Activated CD4-positive, alpha-beta T cell treated with anti-CD3 and anti-CD28 coated beads, Interleukin-2, amount 10 ng/mL, durations not matched to agents 7 days and 5 days (primary cell): ENCODE measurements at places on chromosomes 7 and 10. TPM values are rescaled to one million over a fixed set of nuclear protein-coding genes. Genes with fewer than 3 reads are reported as not detected.

- H3K36me3 ChIP-seq, result no peaks in the 10 kb centered on the region
- DNase-seq, result no peak
- peaks cover 6% of the 10 kb centered on the region for H3K4me1 ChIP-seq
- H3K27ac ChIP-seq, result no peak overlapping the region
- no peak overlapping the region for H3K4me3 ChIP-seq
- H3K27me3 ChIP-seq, result peaks cover 3% of the 10 kb centered on the region
Measured at GRCh38 chr7:73427902-73428787, 5.4 kb upstream of the FZD9 start.

DNA sequence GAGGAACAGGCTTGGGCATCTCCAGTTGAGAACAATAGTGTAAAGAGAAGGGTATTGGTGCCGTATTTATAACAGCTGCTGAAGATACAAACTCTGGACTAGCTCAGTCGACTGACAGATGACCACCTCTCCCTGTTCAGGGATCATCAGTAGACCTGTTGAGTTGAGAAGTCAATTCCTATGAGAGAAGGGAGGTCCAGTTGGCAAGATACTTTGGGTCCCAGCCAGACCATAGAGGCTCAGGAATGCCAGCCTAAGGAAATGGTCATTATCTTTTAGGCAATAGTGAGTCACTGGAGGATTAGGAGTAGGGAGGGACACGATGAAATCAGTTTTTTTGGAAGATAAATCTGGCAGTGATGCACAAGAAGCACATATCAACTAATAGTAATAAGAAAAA, 202.9 kb downstream of the TRIL start:
- DNase-seq, result no peak
- H3K4me1 ChIP-seq, result no peaks in the 10 kb centered on the region

DNA sequence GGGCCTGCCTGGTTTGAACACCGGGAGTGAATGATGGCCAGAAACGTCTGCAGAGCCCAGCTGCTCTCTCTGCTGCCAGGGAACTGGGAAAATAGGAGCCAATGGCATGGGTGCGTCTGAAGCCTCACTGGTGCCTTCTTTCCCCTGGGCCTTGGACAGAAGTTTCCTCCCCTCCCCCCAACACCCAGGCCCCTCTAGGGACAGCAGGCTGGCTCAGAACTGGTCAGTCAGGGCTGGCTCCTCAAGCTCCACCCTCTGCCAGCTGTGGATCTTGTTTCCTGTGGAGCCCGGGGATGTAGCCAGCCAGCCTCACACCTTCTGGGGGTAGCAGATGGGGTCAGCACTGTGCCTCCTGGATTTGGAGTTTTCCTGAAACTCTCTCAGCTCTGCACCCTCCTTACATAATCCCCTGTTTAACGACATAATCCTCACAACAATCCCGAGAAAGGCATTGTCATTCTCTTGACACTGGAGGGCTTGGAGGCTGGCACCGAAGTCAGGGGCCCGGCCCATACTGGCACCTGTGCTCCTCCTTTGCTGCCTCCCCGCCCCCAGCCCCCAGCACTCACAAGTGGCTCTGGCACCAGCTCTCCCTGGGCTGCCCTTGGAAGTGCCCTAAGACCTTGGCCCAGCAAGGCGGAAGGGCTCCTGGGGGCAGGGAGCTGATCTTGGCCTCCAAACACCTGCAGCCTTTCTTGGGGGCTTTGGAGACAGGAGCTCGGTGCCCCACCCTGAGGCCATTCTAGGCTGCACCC, 5.7 kb downstream of the LDB3 start:
- no peak for DNase-seq
- H3K36me3 ChIP-seq, result no peaks in the 10 kb centered on the region
- H3K4me1 ChIP-seq, result no peaks in the 10 kb centered on the region
- H3K4me3 ChIP-seq, result no peak overlapping the region

- no peak overlapping the region for H3K27ac ChIP-seq
- no peaks in the 10 kb centered on the region for H3K27me3 ChIP-seq
- H3K36me3 ChIP-seq, result no peaks in the 10 kb centered on the region
- DNase-seq, result no peak
- no peaks in the 10 kb centered on the region for H3K4me1 ChIP-seq
Measured at GRCh38 chr7:4018601-4019316, 663.3 kb upstream of the FOXK1 start.

DNA sequence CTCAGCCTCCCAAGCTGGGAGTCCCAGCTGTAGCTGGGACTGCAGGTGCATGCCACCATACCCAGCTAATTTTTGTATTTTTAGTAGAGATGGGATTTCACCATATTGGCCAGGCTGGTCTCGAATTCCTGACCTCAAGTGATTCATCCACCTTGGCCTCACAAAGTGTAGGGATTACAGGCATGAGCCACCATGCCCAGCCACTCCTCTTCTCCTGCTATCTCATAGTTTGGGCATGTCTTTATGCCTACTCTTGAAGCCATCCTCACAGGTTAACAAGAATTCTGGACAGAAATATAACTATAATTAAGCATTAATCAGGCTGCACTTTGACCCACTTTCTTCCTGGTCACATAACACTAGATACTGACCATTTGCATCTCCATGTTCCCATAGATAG, 28.6 kb upstream of the C10orf67 start:
- H3K4me3 ChIP-seq, result no peak overlapping the region
- H3K27ac ChIP-seq, result peak overlapping the region; percentile 66
- no peaks in the 10 kb centered on the region for H3K27me3 ChIP-seq

GRCh38 chr7:121919986-121920385, 47.0 kb downstream of the PTPRZ1 start:
- no peaks in the 10 kb centered on the region for H3K4me1 ChIP-seq
- no peaks in the 10 kb centered on the region for H3K27me3 ChIP-seq
- DNase-seq, result no peak
- no peak overlapping the region for H3K4me3 ChIP-seq
- no peak overlapping the region for H3K27ac ChIP-seq

- H3K27ac ChIP-seq, result no peak overlapping the region
- H3K4me1 ChIP-seq, result no peaks in the 10 kb centered on the region
- no peak overlapping the region for H3K4me3 ChIP-seq
- peaks cover 25% of the 10 kb centered on the region for H3K36me3 ChIP-seq
Measured at GRCh38 chr10:73054286-73054685, 42.4 kb downstream of the P4HA1 start.

GRCh38 chr7:22751341-22751740, 24.3 kb downstream of the IL6 start:
- peaks cover 20% of the 10 kb centered on the region for H3K27me3 ChIP-seq
- no peaks in the 10 kb centered on the region for H3K36me3 ChIP-seq
- no peaks in the 10 kb centered on the region for H3K4me1 ChIP-seq
- H3K27ac ChIP-seq, result no peak overlapping the region

- DNase-seq, result no peak
- H3K4me1 ChIP-seq, result no peaks in the 10 kb centered on the region
- H3K4me3 ChIP-seq, result no peak overlapping the region
Measured at GRCh38 chr7:50497968-50498367, 47.8 kb upstream of the FIGNL1 start.

GRCh38 chr7:99893280-99893679, 16.4 kb upstream of the OR2AE1 start:
- H3K27ac ChIP-seq, result no peak overlapping the region
- H3K4me3 ChIP-seq, result no peak overlapping the region
- H3K36me3 ChIP-seq, result peaks cover 48% of the 10 kb centered on the region

- no peaks in the 10 kb centered on the region for H3K27me3 ChIP-seq
- H3K4me3 ChIP-seq, result no peak overlapping the region
- H3K27ac ChIP-seq, result no peak overlapping the region
- H3K36me3 ChIP-seq, result no peaks in the 10 kb centered on the region
- DNase-seq, result no peak
- no peaks in the 10 kb centered on the region for H3K4me1 ChIP-seq
Measured at GRCh38 chr10:131437556-131438475, 126.3 kb upstream of the TCERG1L start.

- no peaks in the 10 kb centered on the region for H3K36me3 ChIP-seq
- no peak overlapping the region for H3K27ac ChIP-seq
- DNase-seq, result no peak
- H3K4me1 ChIP-seq, result no peaks in the 10 kb centered on the region
- no peaks in the 10 kb centered on the region for H3K27me3 ChIP-seq
Measured at GRCh38 chr10:129659508-129660268, 192.6 kb downstream of the MGMT start.

DNA sequence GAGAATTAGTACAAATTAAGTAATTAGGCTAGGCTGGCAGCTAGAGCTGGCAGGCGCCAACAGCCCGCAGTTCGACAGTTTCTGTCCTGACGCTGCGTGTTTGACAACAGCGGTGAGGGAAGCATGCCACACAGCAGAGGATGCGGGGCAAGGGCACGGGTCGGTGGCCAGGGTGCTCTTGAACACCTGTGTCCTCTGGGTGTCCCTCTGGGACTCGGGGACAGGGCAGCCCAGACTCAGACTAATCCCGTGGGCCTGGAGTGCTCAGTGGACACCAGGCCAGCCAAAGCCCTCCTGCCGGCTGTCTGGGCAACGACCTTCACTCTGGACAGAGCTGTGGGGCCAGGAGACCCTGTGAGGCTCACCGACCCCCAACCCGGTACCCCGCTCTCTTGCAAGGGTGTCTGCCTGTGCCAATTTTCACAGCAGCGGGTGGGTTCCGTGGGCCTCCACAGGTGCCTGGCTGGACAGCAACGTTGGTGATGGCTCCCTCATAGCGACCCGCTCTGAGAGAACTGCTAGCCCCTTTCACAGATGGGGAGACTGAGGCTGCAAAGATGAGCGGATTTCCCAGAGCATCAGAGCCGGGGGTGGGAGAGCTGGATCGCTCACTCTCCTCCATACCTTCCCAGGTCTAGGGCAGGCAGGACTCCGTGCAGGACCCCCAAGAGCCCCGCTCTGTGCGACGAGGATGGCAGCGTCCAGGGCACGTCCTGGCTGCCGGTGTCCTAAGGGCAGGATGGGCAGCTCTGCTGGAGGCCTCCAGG, 48.5 kb downstream of the FOXL3 start:
- no peak overlapping the region for H3K4me3 ChIP-seq
- no peak overlapping the region for H3K27ac ChIP-seq
- H3K27me3 ChIP-seq, result no peaks in the 10 kb centered on the region
- H3K36me3 ChIP-seq, result peaks cover 4% of the 10 kb centered on the region

DNA sequence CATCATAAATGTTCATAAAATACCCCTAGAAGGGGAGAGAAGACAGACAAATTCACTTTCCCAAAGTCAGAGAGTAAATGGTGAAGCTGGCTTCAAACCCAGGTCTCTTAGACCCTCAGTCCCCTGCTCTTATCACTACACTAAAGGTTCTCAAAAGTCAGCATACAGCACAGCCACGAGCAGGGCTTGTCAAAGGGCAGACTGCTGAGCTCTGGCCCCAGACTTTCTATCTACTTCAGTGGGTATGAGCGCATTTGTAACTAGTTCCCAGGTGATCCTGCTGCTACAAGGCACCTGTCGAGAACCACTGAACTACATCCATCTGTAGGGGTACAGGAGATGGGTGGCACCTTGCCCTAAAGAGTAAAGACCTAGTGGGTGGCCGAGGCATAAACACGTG, 91.5 kb downstream of the SORBS1 start:
- no peaks in the 10 kb centered on the region for H3K27me3 ChIP-seq
- no peaks in the 10 kb centered on the region for H3K36me3 ChIP-seq
- DNase-seq, result no peak

DNA sequence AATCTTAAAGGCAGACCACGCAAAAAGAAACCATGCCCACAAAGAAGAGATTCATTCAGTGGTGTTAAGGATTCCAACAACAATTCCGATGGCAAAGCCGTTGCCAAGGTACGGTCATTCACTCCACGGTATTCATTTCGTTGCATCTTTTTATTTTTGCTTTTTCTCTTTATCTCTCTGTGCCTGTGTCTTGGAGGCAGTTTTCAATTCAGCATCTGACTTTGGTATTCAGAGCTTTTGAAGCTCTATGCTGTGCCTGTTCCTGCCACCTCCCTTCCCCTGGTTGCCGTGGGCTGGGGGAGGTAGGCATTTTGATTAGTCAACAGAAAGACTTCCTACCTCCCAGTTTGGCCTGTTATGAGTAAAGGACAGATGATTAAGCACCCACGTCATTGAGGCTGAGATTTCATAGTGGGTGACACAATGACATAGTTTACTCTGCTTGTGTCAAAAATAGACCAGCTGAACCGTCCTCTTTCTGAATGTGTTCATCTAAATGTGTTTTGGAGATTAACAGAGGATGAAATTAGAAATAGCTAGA, 149.5 kb downstream of the ARID5B start:
- peak overlapping the region; percentile 86 for H3K4me3 ChIP-seq
- H3K4me1 ChIP-seq, result peaks cover 95% of the 10 kb centered on the region
- no peaks in the 10 kb centered on the region for H3K27me3 ChIP-seq
- peak; percentile 83 for DNase-seq

DNA sequence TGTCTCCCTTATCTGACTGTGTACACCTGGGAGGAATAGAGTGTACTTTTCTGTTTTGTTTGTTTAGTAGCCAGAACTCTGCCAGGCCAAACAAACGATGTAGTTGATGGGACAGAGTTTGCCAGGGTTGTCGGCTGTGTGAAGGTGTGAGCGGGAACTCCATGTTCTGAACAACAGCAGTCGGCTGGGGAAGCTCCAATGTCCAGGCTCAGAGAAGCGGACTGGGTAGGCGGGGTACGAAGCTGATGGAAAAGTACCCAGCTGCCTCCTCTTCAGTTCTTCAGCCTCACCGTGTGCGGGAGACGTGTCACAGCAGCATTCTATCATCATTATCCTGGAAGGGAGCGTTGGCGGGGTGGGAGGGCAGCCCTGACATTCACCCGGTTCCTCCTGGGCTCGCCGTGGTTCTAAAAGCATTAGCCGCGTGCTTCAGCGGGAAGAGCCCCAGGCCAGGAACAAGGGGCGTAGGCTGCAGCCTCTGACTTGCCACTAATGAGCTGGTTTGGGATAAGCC, 52.9 kb downstream of the PFKFB3 start:
- no peak overlapping the region for H3K4me3 ChIP-seq
- H3K36me3 ChIP-seq, result peaks cover 23% of the 10 kb centered on the region
- no peak for DNase-seq
- H3K27ac ChIP-seq, result no peak overlapping the region
- no peaks in the 10 kb centered on the region for H3K27me3 ChIP-seq

DNA sequence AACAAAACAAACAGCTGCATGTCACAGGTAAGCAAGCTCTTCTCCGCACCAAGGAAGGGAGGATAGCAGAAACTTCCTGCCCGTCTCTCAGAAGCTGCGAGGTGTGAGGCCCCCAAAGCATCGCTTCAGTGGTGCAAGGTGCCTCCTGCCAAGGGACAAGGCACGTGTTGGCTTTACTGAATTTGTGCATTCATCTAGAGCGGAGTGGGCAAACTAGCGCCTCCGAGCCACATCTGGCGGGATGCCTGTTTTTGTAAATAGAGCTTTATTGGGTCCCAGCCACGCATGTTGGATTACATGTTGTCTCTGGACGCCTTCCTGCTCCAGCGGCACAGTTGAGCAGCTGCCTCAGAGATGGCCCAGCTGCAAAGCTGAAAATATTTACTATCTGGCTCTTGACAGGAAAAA, 27.7 kb downstream of the PHYH start:
- no peaks in the 10 kb centered on the region for H3K27me3 ChIP-seq
- no peak overlapping the region for H3K27ac ChIP-seq
- H3K36me3 ChIP-seq, result no peaks in the 10 kb centered on the region

Gene FAM237B
- not detected for total RNA-seq

Gene FGF8
- total RNA-seq, result not detected

Gene ABI1
- 65.2 TPM for total RNA-seq

Gene PNLIP
- not detected for total RNA-seq

Gene IQUB
- not detected for total RNA-seq

Gene CADPS2
- total RNA-seq, result not detected

Gene GNAT3
- total RNA-seq, result not detected

Gene TAS2R5
- 1.3 TPM for total RNA-seq

Gene GRID1
- total RNA-seq, result not detected

Gene VAX1
- total RNA-seq, result not detected

Gene RBP3
- total RNA-seq, result not detected

Gene STEAP1B
- total RNA-seq, result 0.17 TPM

Gene PLXNA4
- total RNA-seq, result 23.3 TPM
